ENCODE measurements at places on chromosomes 3 and 15. TPM values are rescaled to one million over a fixed set of nuclear protein-coding genes. Genes with fewer than 3 reads are reported as not detected.

DNA sequence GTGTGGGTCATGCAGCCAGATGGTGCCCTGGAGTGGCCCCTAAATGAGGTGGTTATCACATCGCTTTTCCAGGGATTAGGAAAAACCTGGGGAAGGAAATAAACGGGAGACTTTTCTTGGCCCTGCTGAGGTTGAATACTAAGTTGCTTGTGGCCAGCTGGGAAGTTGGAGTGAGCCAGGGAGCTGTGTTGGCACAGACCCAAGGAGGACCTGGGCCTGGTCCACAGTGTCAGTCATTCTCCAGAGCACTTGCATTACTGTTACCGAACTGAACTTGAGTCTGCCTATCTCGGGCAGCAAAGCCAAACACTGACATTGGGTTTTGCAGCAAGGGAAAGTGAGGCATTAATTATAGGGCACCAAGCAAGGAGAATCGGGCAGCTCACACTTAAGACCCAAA, 339.0 kb downstream of the GABRB3 start:
- no peak for DNase-seq

DNA sequence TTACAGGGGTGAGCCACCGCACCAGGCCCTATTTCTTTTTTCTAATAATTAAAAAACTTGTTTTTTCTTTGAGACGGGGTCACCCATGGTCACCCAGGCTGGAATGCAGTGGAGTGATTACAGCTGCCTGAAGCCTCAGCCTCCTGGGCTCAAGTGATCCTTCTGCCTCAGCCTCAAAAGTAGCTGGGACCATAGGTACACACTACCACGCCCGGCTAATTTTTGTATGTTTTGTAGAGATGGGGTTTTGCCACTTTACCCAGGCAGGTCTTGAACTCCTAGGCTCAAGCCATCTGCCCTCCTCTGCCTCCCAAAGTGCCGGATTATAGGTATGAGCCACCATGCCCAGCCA, 858 bp upstream of the TKT start:
- DNase-seq, result no peak

GRCh38 chr3:186821429-186822387, 15.4 kb upstream of the RFC4 start:
- DNase-seq, result no peak

GRCh38 chr3:12658593-12659058, 5.3 kb downstream of the RAF1 start:
- no peak for DNase-seq

GRCh38 chr3:193680220-193680619, 87.2 kb downstream of the OPA1 start:
- no peak for DNase-seq

GRCh38 chr15:48823237-48823636, 12.4 kb upstream of the CEP152 start:
- no peak for DNase-seq

DNA sequence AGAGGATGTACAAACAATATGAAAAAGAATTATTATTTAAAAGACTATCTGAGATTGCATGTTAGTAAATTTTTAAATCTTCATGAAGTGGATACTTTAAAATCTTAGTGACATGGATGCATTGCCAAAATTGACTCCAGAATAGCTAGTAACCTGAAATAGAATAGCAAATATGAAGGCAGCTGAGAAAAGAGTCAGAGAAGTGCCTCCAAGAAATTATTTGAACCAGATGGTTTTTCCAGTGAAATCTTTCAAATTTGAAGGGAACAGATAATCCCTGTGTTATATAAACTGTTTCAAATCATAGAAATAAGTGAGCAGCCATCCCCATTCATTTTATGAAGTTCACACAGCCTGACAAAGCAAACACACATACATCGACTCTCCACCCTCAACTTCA, 29.6 kb downstream of the FSIP1 start:
- DNase-seq, result no peak

- DNase-seq, result no peak
These were observed 23.1 kb downstream of the LRRC31 start for GRCh38 chr3:169846458-169847193.

DNA sequence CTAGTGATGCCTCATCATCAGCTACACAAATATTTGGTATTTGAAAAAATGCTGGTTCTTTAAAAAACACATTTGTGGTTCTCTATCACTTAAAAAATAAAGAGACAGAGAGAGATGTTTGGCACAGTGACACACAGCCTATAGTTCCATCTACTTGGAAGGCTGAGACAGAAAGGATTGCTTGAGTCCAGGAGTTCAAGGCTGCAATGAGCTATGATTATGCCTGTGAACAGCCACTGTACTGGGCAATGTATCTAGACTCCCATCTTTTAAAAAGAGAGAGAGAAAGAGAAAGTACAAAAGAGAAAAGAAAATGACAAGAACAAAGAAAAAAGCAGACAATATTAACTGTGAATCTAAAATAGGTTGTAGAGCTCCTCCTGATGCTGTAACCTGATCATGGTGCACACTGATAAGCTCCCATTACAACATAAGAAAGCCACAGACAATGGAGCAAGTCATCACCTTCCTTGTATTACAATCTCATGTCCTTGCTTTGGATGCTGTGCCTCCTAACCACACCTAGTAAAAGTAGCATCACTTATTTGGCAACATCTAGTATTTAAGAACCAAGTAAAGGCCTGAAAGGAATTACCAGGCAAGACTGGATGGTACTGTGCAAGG, 31.7 kb upstream of the MAP4 start:
- no peak for DNase-seq

DNA sequence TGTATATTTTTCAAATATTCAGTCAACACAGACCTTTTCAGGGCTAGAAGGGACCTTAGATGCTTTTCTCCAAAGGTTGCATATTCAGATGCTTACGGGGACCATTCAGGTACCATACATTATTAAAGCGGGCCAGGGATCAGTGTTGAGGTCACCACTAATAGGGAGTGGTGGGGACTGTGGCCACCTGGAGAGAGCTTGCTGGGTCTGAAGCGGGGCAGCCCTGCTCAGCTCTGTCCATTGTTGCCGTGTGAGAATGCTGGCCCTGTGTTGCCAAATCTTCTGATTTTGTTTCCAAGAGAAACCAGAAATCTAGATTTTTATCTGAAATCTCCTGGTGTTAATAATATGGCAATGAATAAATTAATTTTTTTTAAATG, 23.7 kb downstream of the ABHD2 start:
- DNase-seq, result no peak

- no peak for DNase-seq
These were observed 214.5 kb downstream of the KCNMB2 start for GRCh38 chr3:178750639-178751300.

- no peak for DNase-seq
These were observed 17.7 kb downstream of the CTNNB1 start for GRCh38 chr3:41216993-41217392.

GRCh38 chr15:41778521-41778920, 4.2 kb downstream of the MAPKBP1 start:
- no peak for DNase-seq

- DNase-seq, result no peak
These were observed 68.4 kb upstream of the TMC3 start for GRCh38 chr15:81442454-81442853.

DNA sequence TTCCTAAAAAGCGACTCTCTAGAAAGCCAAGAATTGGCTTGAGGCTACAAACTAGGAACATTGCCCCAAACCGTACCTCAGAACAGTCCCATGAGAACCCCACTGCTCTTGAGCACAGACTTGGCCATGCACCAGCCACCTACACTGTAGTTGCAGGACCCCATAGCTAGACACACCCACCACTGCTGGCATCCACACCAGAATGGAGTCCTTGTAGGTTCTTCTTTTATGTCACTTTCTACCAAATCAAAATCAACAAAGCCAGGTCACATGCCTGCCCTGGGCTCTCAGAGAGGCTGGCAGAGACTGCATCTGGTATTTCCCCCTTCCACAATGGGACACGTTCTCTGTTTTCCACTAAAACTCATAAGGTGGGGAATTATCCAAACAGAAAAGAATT, 290.5 kb downstream of the SHOX2 start:
- DNase-seq, result no peak

GRCh38 chr3:151770956-151771355, 37.2 kb downstream of the AADACL2 start:
- DNase-seq, result peak; percentile 31

DNA sequence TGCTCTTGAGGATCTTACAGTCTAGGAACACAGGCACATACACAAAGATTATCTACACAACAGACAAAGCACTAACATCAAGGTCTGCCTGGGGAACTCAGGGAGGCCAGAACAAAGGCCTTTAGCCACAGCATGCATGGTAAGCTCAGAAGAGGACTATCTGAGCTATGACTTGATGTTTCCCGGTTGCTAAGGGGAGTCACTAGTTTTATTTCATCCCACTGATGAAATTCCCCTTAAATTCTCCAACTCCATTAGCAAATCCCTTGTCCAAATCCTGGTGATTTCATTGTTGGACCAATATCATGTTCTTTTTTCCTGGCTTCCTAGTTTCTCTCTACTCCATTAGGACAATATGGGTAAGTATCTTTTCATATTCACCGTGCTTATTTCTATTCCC, 23.3 kb downstream of the FBN1 start:
- DNase-seq, result no peak

- no peak for DNase-seq
These were observed 11.2 kb downstream of the CDCP1 start for GRCh38 chr3:45134758-45135521.

DNA sequence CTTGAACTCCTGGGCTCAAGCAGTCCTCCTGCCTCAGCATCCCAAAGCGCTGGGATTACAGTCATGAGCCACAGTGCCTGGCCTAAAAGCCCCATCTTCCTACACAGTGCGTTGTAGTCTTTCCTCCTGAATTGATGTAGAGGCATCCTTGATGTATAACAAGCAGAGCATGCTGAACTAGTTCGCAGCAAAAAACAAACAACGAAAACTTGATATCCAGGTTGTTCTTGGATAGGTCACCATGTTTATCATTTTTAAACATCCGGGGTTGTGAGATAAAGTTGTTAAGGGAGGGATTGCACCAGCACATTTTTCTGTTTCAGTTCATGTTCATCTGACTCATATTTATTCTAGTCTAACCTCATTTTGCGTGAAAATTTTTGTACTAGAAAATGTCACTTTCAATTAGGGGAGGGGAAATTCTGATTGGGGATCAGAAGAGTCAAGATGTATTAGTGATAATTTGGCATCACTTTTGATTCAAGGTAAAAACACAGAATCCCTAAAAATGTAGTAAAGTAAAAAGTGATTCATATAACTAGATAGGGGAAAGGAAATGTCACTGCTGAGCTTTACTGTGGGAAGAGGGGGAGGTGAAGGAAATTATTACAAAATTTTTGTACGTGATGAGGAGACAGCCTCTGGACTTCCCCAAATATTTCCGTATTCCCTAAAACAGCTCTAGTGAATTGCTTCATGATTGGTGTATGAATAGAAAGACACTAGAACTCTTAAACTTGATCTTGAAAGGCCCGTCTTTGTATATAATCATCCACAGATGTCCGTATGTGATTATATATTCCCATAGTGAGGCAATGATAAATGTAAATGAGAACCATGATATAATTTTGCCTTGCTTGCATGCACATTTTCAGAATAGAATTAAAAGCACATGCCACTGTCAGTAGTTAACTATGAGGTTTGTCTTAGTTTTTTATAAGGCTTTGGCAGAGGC, 22.9 kb downstream of the RAB8B start:
- no peak for DNase-seq

- DNase-seq, result no peak
These were observed 179.8 kb downstream of the THSD4 start for GRCh38 chr15:71294911-71295602.

GRCh38 chr3:197591816-197592215, 36.0 kb upstream of the BDH1 start:
- no peak for DNase-seq

- no peak for DNase-seq
These were observed 735 bp downstream of the CAMK1 start for GRCh38 chr3:9769012-9769411.

- no peak for DNase-seq
These were observed 393.1 kb upstream of the ARRDC4 start for GRCh38 chr15:97567411-97567810.

GRCh38 chr3:52433328-52433995, 11.4 kb downstream of the SEMA3G start:
- DNase-seq, result no peak

DNA sequence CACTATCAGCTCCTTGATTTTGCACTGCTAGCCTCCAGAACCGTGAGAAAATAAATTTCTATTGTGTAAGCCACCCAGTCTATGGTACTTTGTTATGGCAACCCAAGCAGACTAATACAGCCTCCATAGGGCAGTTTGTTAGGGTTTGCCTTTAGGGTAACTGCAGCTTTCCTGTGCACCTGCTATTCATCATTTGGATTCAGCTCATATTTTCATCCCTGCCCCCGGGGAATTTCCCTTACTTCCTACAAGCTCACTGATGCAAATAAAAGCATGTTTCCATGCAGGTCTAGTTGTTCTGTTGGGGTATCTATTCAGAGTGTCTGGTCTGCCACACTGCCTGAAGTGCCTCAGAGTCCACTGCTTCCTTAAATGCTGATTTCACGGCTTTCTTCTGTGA, 48.6 kb upstream of the ATOSA start:
- no peak for DNase-seq

DNA sequence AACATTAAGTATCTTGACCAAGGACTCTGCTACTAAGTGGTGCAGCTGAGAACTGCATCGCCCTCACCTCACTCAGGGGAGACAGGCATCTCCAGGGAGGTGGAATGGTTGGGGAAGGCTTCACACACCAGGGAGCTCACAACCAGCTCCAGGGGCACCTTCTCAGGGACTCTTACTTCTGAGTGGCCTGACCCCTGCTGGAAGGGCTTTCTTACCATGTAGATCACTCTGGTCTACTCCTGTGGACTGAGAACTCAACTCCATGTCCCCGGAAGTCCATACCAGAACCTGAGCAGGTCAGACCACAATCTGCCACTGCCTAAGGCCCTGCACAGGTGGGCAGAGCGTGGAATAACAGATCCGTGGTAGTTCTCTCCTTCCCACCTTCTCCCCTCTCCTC, 140.5 kb downstream of the TLE3 start:
- no peak for DNase-seq

- no peak for DNase-seq
These were observed 13.4 kb upstream of the ZNF639 start for GRCh38 chr3:179309225-179310078.

GRCh38 chr15:97881346-97881965, 79.0 kb upstream of the ARRDC4 start:
- no peak for DNase-seq

The GOLGA6A gene
- not detected for total RNA-seq

The ZCWPW2 gene
- total RNA-seq, result 0.90 TPM

The FGD5 gene
- 41.8 TPM for total RNA-seq

The INKA1 gene
- 7.3 TPM for total RNA-seq

The ZNF710 gene
- 11.6 TPM for total RNA-seq

The ARHGEF3 gene
- total RNA-seq, result 13.5 TPM

The TAGLN3 gene
- total RNA-seq, result not detected

The PRICKLE2 gene
- 24.5 TPM for total RNA-seq

The UNC13C gene
- 0.30 TPM for total RNA-seq

The CD96 gene
- total RNA-seq, result 0.84 TPM

The SLC6A1 gene
- 7.3 TPM for total RNA-seq

The CIDEC gene
- 188 TPM for total RNA-seq

The CTDSPL2 gene
- total RNA-seq, result 35.2 TPM

The XCR1 gene
- not detected for total RNA-seq

The KNL1 gene
- total RNA-seq, result under 0.01 TPM

The SCN10A gene
- total RNA-seq, result not detected

The C3orf85 gene
- total RNA-seq, result not detected
